ENCODE measurements at places on chromosomes 13 and 19.
A peak's percentile ranks its signal among the peaks of the same experiment; 100 is the strongest.

GRCh38 chr13:26459276-26460131 is 98.0 kb upstream of the WASF3 start:
- no peak for DNase-seq

DNA sequence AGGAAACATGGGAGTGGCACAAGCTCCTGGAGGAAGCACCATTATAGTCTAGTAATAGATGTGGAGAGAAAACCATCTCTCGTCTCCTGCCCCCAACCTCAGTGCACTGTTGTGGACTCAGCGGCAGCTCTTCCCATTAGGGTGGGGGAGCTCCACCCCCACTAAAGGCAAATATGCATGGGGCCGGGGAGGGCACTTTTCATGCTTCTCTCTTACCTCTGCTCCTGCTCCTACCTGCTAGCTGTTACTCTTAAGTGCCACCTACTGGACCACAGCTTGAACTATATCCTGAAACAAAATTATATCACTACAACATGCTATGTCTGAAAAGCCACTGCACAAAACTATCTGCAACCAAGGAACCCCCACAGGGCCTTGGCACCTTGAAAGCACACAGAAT is 112.6 kb upstream of the DACH1 start:
- no peak for DNase-seq

GRCh38 chr19:9205501-9206113 is 13.8 kb downstream of the OR7D4 start:
- DNase-seq: peak; percentile 66

DNA sequence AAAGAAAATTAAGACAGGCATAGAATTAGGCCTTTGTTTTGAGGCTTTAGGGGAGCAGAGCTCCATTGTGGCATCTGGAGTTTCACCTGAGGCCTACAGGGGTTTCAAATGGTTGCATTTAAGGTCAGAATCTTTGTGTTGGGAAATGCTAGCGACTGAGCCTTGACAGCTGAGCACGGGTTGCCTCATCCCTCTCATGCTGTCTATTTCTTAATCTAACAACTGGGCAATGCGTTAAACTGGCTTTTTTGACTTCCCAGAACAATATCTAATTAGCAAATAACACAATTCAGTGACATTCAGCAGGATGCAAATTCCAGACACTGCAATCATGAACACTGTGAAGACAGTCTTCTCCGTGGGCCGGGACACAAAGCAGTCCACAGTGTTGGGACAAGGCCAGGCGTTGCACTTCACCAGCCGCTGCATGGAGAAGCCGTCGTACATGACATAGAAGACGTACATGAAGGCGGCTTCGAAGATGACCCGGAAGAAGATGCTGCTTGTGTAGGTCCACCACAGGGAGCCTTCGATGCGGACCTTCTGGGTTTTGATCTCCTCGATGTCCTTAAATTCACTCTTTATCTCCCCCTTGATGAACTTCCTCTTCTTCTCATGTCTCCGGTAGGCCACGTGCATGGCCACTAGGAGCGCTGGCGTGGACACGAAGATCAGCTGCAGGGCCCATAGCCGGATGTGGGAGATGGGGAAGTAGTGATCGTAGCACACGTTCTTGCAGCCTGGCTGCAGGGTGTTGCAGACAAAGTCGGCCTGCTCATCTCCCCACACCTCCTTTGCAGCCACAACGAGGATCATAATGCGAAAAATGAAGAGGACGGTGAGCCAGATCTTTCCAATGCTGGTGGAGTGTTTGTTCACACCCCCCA is 3.8 kb downstream of the GJB2 start:
- no peak for DNase-seq

GRCh38 chr13:31982540-31982939 is 49.0 kb upstream of the FRY start:
- DNase-seq: no peak

GRCh38 chr19:14674764-14675163 is at the start of gene ADGRE3:
Gene ADGRE3 (minus strand): TSS chr19:14674844. CDS start chr19:14674770, 74 bp downstream.
- DNase-seq: no peak

DNA sequence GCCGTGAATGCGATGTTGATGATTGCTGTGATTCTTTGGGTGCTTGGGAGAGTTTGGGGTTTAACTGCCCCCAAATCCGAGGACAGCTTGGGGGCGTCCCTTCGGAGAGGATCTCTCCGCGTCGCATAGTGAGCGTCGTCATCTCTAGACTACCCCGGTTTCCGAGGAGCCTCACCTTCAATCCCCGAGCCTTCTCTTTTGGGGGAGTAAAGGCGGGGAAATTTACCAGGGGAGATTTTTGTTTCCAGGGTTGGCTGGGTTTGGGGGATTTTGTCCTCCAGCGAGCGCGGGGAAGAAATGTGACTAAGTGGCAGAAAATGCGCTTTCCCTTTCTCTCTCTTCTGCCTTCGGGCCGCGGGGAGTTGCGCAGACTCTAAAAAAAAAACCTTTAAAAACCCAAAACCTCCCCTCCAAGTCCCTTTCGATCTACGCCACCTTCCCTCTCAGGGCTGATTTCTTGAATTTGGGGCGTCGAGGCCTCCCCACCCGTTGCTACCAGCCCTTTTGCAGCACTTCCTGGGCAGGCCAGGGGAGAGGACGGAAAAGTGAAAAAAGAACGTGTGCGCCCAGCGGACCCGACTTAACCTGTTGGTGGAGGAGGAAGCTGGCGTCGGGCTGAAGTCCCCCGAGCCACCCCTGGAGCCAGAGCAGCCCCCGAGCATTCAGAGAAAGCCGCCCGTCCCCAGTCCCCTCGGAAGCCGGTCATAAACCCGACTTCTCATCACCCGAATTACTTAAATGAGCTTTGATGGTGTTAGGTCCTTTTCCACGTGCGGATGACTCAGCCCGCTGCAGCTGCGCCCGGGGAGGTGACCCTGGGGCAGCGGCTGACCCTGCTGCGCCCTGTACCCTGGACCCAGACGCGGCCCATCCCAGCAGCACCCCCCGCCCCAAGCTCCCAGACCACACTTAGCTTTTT is 17.7 kb downstream of the NFIX start:
- DNase-seq: no peak

DNA sequence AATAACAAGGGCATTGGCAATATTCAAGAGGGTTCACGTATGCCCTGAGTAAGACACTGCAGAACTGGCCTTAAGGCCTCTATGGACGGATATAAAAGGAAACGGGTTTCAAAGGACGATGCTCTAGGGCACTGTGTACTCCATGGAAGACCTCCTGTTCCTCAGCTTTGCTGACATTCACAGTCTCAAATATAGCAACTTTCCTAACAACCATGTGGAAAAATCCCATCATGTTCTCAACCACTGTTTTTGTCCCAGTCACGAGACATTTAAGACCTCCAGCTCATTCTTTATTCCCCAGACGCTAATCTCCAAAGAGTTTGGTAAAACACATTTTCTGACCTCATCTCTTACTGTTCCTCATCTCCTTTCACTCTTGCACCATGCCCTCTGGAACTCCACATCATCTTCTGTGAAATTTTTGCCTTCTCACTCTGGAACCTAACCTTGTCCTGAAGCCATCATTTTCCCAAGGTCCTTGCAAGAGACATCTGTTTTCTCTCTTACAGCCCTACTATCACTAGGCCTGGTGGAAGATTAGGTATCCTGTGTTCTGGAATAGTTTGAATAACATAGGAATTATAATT is 37.6 kb downstream of the SPRY2 start:
- DNase-seq: no peak

- DNase-seq: no peak
Measured at GRCh38 chr13:38758277-38758676, 71.4 kb downstream of the FREM2 start.

- DNase-seq: peak; percentile 84
Measured at GRCh38 chr19:2475018-2475701, 767 bp upstream of the GADD45B start.

- no peak for DNase-seq
Measured at GRCh38 chr19:48544856-48545750, 6.9 kb upstream of the SULT2B1 start.

GRCh38 chr19:46241626-46242025 is 12.1 kb downstream of the IGFL1 start:
- no peak for DNase-seq

DNA sequence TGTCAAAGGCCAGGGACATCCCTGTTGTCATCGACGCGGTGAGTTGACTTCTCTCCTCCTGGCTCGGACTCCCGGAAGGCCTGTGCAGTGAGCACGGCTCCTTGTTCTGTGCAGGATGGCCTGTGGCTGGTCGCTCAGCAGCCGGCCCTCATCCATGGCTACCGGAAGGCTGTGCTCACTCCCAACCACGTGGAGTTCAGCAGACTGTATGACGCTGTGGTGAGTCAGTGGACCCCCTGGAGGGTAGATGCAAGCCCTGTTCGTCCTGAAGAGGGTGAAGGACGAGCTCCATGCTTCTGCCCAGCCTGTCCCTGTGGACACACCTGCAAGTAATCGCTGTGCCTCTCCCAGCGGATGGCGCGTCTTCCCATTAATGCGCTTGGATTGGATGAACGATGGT is 19.2 kb downstream of the NAXD start:
- DNase-seq: no peak

GRCh38 chr13:33446821-33447725 is 161.5 kb upstream of the STARD13 start:
- no peak for DNase-seq

GRCh38 chr19:42251572-42252358 is 3.2 kb downstream of the ERF start:
- no peak for DNase-seq

DNA sequence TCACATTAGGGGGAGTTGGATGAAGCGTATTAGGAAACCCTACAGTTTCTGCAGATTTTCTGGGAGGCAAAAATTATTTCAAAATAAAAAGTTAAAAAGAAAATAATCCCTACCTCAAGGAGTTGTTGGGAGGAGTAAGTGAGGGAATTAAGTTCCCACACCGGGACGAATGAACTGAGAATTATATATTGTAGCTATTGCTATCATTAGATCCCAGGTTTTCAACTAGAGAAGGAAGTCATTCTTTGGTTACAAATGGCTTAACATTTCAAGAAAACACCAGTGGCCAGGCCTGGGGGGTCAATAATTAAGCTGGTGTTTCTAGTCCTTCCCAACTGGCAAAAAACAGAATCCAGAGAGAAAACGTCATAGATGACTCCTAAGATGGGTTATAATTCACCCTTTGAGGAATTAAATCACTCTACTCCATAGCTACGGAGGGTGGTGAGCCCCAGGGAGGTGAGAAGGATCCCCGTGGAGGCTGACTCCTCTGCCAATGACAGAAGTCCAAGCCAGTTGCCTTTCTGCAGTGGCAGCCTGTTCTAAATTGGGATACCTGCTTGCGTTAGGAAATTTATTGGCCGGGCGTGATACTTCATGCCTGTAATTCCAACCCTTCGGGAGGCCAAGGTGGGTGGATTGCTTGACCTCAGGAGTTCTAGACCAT is 1.2 kb upstream of the MYDGF start:
- DNase-seq: no peak

DNA sequence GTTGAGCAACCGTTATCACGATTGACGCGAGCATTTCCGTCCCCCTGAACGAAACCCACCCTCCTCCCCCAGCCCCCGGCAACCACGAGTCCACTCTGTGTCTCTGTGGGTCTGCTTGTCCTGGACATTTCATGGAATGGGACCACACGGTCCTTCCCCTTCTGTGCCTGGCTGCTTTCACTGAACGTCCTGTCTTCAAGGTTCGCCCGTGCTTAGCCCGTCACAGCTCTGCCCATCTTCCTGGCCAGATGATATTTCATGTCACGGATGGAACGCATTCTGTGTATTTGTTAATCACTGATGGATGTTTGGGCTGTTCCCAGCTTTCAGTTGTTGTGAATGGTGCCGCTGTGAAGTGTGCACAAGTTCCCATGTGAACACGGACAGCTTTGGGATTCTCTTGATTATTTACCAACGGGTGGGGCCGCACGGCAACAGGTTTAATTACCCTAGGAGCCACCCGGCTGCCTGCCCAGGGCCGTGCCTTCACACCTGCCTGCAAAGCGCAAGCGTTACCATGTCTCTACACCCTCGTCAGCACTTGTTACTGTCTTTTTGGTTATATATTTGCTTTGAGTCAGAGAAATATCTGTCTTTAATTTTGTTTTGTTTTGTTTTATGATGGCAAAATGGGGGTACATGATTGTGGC is 42.5 kb downstream of the RASA3 start:
- no peak for DNase-seq

DNA sequence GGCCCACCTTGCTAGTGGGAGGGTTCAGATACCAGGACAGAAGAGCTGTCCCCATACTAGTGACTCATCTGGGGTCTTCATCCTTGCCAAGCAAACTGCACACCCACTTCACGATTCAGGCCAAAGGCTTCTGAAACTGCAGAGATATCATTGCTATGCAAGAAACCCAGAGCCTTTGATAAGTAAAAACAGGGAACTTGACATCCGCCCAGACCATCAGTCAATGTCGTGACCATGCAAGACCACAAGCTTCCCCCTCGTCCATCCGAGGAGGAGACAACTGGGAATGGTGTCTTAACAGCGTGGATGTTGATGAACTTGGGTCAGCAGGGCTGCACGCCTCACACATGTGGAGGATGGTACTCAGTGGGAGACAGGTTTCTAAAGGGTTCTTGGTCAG is 58.0 kb downstream of the ABCC4 start:
- no peak for DNase-seq

DNA sequence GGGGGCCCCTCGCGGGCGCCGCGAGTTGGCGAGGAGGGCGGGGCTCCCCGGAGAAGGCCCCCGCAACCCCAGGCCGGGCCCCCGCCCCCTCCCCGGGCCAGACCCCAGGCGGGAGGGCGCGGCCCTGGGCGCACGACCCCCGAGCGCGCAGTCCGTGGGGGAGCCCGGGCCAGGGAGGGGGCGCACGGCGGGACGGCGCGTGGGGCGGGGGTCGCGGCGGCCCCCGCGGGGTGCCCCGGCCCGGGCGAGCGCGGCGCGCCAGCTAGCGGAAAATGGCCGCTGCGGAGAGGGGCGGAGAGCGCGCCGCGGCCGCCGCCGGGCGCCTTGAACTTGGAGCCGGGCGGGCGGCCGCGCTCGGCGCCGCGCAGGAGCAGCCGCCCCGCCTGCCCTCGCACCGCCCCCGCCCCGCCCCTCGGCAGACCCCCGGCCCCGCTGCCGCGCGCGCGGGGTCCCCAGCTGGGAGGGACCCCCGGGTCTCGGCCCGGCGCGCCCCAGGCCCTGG is 6.4 kb upstream of the NFIC start:
- DNase-seq: no peak

GRCh38 chr13:37212826-37213225 is 107.4 kb upstream of the CSNK1A1L start:
- DNase-seq: no peak

DNA sequence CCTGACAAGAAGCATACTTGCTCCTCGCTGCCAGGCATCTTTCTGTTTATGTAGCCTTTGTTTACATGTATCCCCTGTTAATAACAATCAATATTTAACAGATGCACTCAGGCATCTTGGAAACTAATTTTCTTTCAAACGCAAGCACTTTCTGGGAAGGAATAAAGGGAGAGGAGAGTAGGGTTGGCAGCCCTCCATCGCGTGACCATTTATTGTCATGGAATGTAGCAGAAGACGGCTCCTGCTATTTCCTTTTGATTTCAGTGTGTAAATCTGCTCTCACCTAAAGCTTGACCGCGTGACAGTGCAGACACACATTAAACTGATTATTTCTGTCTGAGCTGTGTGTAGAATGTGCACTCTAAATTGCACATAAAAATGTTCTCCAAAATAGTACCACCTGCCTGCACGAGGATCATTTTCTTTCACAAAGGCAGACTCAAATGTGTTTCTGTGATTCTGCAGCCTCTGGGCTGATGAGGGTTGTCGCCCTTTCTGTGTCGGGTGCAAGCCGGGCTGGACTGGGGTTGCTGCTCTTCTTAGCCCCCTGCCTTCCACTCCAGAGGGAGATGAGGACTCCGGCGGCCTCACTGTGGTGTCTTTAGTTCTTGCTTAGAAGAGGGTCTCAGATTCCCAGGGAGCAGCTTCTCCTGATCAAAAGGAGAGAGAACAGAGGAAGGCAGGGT is 223.5 kb upstream of the MAB21L1 start:
- no peak for DNase-seq

Measured in stimulated activated naive CD4-positive, alpha-beta T cell (primary cell).